Stromal cell of bone marrow (primary cell): ENCODE measurements at places on chromosomes 3 and 15.

- peak; percentile 88 for DNase-seq
These were observed 15.7 kb downstream of the GK5 start for GRCh38 chr3:142209655-142210054.

DNA sequence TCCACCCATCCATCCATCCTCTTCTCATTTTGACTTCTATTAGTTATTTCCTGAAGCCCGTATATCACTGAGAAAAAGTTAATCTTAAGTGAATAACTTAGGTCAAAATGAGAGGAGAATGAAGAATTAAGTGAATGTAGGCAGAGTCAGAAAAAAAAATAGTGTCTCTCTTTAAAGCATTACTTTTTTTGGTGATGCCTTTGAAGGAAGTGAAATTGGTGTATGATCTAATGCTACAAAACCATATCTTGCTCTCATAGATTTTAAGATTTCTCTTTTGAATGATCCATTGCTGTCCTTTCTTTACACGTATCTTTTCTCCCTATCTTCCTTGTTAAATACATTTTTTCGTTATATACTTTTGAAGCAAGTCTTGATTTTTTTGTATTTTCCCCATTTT lies 23.4 kb downstream of the FNDC3B start:
- no peak for DNase-seq

DNA sequence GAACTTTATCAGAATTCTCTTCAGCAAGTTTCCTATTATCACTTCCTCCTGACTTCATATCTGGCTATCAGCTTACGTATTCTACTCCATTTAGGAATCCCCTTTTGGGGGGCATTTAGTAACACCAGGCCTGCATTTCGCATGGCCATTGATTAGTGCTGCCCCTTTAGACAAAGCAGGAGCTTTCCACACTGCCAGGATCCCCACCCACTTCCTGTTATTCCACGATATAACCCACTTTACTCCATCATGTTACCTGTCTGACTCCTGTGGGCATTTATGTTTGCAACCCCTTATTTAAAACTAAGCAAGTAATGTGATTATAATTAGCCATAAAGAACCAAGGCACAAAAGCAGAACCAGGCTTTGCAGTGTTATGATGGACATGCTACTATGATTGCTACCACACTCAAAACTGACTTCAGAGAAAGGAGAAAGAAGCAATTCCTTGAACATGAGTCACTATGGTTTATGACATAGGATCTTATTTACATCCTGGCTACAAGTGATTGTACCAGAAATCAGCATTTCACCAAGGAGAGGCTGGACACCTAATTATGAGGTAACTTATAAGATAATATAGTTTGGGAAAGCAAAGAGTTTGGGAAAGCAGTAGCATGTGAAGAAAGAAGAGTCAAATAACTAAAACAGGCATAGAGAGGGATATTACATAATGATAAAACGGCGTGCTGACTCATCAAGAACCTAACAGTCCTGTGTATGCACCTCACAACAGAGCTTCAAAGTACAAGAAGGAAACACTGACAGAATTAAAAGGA lies 96.3 kb downstream of the IGSF11 start:
- DNase-seq, result no peak

DNA sequence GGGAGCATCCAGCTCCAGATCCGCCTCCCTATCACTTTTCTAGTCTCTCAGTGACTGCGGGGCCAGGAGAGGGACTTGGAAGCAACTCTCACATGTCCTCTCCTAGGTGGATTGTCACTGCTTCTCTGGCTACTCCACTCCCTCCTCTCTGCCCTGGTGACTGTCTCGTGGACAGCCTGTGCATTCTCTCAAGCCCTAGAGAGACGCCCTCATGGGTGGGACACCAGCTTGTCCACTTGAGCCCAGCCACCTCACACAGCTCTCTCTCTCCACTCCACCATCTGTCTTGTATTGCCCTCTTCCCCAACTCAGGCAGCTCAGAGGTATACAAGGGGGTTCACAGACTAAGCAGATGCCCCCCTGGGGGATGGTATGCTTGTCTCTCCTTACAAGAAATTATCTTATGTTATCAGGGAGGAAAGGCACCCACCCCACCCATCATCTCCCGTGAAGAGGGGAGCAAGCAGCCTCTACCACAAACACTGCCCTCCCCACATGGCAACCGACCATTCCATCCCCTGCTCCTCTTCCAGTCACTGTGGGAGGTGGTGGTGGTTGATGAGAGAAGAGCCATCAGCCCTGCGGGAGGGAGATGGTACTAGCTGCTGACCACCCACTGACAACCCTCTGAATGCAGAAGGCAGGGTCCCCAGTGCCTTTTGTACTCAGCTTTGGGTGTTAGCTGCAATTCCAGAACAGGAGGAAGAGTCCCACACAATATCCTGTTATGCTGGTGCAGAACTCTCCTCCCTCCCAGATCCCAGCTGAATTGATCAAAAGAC lies 15.5 kb upstream of the LOXL1 start:
- DNase-seq, result no peak

- DNase-seq, result peak; percentile 25
These were observed 61.4 kb downstream of the TTC23 start for GRCh38 chr15:99187936-99188335.

GRCh38 chr3:35141406-35141805 lies 497.9 kb upstream of the ARPP21 start:
- no peak for DNase-seq

- peak; percentile 52 for DNase-seq
These were observed 326.0 kb upstream of the SGO1 start for GRCh38 chr3:20511863-20512505.

GRCh38 chr3:16102905-16103364 lies 71.5 kb upstream of the GALNT15 start:
- DNase-seq, result peak; percentile 87

DNA sequence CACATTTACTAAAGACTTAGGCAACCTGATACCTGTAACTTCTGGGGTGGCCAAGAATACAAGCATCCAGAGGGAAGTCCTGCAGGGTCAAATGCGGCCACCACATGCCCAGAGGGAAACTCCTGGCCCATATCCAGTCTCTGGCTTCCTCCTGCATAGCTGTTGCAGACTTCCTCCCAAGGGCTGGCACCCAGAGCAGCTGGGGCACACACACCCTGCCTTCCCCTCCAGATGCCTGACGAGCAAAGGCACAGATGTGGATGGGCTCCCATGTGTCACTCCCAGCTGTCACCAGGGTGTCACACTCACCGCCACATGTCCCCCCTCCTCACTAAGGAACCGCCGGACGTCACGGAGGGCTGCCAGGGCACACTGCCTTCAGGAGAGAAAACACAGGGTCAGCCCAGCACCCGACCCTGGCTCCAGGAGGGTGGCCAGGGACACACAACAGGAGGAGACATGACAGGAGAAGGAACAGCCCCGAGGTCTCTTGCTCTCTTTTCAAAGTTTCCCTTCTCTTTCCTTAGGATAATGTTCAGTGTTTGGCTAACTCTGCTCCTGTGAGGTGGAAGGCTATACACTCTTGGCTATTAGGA lies 13.2 kb downstream of the PFKFB4 start:
- DNase-seq, result no peak

DNA sequence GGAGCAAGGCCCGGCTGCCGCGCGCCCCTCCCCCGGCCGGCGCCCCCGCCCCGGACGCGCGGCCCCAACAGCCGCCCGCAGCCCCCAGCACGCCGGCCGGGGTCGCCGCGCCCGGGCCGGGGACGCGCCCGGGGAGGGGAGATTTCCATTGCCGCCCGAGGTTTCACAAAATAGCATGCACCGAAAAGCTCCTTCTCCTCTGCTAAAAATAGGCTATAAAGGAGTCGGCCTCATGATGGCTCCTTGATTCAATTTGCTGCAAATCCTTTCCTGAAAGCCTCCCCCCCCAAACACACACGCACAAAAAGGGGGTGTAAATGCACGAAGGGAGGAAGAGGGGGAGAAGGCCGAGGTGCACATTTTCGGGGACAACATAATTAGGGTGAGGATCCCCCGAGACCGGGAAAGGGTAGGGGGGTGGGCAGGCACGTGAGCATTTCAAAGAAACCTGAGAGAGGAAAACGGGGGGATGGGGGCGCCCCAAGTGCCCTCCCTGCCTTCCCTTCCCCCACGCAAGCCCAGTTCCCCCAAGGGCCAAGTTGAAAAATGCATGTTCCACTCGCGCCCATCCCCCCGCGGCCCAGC lies 734 bp downstream of the TBL1XR1 start:
- DNase-seq, result no peak

GRCh38 chr3:71142441-71143161 lies 440.9 kb downstream of the FOXP1 start:
- DNase-seq, result no peak

DNA sequence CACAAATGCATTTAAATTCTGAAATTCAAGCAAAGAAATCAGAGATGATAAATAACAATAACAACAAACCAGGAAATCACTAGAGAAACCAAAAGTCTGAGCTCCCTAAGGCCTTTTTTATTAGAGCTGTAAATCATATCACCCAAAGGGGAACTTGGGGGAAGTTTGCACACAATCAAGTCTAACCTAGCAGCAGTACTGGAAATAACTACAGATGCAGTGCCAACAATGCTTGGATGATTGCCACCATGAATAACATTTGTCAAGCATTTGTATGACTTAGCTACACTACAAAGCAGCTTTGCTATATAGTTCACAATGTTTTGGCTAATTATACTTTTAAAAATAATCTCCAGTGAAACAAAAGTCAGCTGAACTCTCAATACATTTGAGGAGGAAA lies 27.8 kb downstream of the SHQ1 start:
- DNase-seq, result peak; percentile 74

- no peak for DNase-seq
These were observed 537.6 kb upstream of the IL12A start for GRCh38 chr3:159451067-159451466.

DNA sequence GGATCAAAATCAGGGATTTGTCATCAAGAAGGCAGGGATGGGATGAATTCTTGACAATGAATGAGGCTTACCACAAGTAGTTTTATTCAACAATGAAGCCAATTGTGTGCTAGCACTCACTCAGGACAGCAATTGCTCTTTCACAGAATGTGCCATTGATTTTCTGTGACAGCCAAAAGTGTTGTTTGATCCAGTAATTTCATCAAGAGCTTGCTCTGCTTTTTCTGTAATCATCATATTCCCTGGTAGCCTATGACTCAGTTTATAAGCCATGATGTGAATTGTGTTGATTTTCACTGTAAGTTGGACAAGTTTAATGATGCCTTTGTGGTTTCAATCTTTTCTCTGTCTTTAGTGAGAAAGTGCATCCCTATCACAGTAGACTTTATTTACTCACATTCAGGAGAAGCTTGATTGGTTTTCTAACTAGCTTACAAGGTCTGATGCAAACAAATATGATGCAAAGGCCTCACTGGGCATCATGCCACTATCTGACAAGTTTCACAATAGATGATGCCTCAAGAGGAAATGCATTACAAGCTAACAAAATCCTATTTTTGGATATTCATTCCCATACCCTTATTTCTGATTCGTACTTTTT lies 13.6 kb upstream of the CSRNP1 start:
- DNase-seq, result peak; percentile 91

GRCh38 chr3:42501321-42501680 lies 1.1 kb upstream of the VIPR1 start:
- no peak for DNase-seq

DNA sequence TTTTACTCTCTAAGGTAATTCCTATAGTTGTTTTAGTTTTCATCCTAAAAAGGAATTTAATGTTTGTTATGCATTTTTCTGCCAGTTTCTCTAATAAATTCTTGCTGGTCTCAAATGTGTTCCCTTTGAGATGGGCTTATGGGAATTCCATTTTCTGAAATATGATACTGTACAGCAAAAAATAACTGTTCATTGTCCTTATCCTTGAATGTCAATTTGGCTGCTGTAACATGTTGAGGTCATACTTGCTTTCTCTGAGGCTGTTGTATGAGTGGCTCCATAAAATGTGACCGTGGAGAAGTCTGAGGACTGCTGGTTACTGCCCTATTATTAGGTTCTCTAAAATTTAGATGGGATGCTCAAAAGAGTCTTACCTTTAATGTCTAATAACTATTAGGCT lies 266.5 kb downstream of the ADAMTS17 start:
- DNase-seq, result no peak

GRCh38 chr15:92597548-92597947 lies 58.0 kb downstream of the FAM174B start:
- no peak for DNase-seq

DNA sequence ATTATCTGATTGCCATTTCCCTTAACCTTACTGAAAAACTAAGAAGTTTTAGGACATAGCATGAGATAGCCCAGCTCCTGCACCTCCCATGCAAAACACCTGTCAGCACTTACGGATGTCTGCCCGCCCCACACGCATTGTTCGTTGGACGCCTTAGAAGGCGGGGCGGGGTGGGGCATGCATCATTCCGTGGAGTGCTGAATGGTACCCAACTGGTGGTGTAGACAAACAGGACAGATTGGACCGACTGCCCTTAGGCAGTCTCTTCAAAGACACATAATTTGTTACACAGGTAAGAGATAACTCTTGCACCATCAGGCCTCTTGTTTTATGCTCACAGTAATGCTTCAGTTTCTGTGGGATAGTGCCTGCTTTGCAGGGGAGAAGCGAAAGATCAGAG lies 93.8 kb downstream of the SMAD6 start:
- no peak for DNase-seq

GRCh38 chr3:171066206-171066605 lies 39.7 kb upstream of the SLC2A2 start:
- no peak for DNase-seq

- no peak for DNase-seq
These were observed 22.8 kb upstream of the FGD5 start for GRCh38 chr3:14795996-14796395.

DNA sequence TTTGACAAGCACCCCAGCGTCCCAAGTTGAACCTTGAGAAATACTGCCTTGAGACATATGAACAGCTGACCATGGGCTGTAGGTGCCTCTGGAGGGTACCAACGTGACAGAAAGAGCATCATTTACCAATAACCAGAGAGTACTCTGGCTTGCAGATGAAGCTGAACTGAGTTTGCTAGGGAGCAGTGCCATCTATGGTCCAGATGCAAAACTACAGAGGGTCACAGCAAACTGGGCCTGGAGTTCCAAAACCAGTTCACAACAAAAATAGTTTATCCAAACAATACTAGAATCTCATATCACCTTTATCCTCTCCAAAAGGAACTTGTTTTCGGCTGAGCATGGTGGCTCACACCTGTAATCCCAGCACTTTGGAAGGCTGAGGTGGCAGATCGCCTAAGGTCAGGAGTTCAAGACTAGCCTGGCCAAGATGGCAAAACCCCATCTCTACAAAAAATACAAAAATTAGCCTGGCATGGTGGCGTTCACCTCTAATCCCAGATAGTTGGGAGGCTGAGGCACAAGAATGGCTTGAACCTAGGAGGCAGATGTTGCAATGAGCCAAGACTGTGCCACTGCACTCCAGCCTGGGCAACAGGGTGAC lies 69.3 kb downstream of the CHAC1 start:
- DNase-seq, result peak; percentile 41

- DNase-seq, result peak; percentile 83
These were observed 14.1 kb downstream of the APH1B start for GRCh38 chr15:63291507-63291906.

GRCh38 chr15:52523192-52523591 lies 5.5 kb downstream of the MYO5A start:
- peak; percentile 70 for DNase-seq

- no peak for DNase-seq
These were observed 6.4 kb downstream of the TLR9 start for GRCh38 chr3:52218937-52219650.
